ENCODE measurements at places on chromosomes 13 and 19.
A peak's percentile ranks its signal among the peaks of the same experiment; 100 is the strongest.

- DNase-seq = no peak
Observed at GRCh38 chr13:106714271-106714982, 146.5 kb upstream of the ARGLU1 start.

DNA sequence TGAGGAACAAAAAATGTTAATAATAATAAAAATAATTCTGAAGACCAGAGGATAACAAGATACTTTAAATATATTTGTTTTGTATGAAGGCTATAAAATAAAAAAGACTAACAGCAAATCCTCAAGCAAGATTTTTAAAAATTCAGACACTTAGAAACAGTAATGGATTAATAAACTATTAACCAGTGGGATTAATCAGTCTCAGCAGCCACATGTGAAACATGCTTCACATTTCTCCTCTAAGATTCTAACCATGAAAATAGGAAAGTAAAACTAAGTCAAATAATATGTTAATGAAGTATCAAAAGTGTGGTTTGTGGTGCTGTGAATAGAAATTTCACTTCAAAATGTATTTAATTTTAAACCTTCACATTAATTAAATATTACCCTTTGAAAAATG lies 57.4 kb downstream of the KCNRG start:
- no peak for DNase-seq

GRCh38 chr19:7191946-7192691 lies 102.1 kb downstream of the INSR start:
- peak; percentile 40 for DNase-seq

DNA sequence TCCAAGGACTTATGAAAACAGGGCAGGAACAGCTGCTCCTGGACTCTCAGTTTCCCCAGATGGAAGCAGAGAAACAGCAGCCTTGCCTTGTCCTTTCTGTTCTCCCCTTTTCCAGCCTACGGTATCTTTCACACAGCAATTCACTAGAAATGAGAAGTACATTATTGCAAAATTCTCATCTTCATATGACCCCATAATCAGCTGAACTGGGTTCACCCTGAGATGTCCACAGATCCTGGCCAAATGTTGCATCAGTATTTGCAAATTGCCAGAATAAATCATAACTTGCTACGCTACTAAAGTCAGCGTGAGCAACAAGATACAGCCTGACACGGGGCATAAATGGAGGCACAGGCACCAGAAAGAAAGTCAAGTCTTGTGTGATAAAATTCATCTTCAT lies 16.1 kb downstream of the VSTM1 start:
- DNase-seq = peak; percentile 90

DNA sequence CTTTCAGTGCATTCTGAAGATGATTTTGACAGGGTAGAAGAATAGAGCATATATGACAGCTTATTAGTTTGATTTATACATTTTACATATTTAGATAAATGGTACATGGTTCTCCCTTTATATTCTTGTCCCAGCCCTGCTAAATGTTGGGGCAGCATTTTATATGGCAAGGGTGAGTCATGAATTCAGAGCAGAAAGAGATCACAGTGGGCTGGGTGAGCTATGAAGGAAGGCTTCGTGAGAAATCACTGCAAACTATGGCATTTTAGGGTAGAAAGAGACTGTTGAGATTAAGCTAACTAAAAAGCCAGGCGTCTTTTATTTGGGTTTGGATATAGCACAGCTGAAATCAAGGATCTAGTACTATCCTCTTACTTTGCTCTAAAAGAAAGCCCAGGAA lies 23.9 kb upstream of the METTL21C start:
- no peak for DNase-seq

DNA sequence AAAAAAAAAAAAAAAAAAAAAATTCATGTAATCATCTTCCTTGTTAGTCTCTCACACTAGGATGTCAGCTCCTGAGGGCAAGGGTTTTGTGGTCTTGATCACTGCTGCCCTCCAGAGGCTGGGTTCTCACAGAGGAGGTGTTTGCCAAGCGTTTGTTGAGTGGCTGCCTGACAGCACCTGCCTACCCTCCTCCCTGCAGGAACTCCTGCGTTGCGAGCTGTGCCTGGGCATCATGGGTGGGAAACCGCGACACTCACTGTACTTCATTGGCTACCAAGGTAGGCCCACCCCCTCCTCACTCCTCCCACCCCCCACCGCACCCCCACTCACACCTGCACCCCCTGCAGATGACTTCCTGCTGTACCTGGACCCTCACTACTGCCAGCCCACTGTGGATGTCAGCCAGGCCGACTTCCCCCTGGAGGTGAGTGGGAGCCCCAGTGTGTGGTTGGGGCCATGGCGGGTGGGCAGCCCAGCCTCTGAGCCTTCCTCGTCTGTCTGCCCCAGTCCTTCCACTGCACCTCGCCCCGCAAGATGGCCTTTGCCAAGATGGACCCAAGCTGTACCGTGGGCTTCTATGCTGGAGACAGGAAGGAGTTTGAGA lies 8.1 kb downstream of the ATG4D start:
- peak; percentile 30 for DNase-seq

DNA sequence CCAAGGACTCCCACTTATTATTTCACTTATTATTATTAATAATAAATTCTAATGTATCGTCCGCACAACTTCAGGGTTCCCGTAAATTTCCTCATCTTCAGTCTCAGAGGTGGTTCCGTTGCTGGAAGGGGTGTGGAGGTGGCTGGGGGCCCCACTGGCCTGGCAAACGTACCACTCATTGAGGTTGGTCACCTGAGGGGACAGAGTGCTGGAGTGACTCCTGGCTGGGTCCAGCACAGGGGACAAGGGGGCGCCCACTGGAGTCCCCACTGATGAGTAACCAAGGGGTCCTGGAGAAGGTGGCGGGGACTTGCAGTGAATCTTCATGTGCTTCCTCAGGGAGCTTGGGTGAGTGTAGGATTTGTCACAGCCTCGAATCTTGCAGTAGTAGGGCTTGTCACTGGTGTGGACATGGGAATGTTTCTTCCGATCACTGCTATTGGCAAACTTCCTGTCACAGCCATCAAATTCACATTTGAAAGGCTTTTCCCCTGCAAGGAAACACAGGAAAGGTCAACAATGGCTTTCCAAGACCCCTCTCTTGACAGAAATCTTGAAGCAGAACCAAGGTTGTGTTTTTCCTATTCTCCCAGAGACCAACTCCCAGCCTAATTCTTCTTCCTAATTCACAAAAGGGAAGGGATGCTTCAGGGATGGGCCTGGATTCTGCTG lies 6.1 kb downstream of the ZIC5 start:
- no peak for DNase-seq

- no peak for DNase-seq
Observed at GRCh38 chr13:73943137-73943964, 190.9 kb downstream of the KLF12 start.

- DNase-seq = peak; percentile 82
Observed at GRCh38 chr13:50236898-50237318, 221.7 kb downstream of the KCNRG start.

- no peak for DNase-seq
Observed at GRCh38 chr19:30084390-30084819, 142.4 kb downstream of the URI1 start.

GRCh38 chr13:97257800-97258799 lies 36.0 kb downstream of the MBNL2 start:
- DNase-seq = peak; percentile 15

- no peak for DNase-seq
Observed at GRCh38 chr13:43428545-43429296, 358.1 kb downstream of the ENOX1 start.
